ENCODE measurements at places on chromosomes 12 and 14.

- DNase-seq, result no peak
Observed at GRCh38 chr12:114476159-114476558, 70.2 kb upstream of the TBX5 start.

DNA sequence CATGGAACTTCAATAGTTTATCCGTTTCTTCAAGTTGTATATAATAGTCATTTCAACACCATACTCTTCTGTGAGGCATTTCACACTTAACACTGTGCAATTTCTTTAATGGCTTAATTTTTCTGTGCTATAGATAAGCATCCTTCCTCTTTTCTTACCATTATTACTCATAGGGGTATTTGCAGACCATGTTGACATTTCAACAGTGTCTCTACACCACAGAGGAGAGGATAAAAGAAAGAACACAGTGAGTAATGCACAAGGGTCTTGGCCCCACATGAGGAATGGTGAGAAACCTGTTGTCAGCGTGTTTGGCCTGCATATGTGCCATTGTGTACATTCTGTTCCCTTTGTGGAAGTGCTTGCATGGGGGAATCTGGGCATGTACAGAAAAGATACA is 421.5 kb upstream of the MDGA2 start:
- DNase-seq, result no peak

DNA sequence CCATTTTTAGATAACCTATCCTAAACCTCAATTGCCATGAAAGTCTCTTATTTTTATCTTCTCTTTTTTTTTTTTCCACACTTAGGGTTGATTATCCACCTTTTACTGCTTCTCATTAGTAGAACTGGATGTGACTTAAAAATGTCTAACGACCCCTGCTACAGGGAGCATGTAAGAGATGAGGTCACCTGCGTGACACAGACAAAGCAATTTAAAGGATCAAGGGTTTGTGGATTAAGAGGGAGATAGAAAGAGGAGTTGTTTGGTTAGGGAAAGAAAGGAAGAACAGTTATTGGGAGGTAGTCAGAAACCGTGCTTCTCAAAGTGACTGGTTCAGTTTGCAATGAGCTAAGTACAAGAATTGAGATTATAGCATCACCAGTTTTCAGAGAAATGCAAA is 239.1 kb downstream of the ALX1 start:
- no peak for DNase-seq

DNA sequence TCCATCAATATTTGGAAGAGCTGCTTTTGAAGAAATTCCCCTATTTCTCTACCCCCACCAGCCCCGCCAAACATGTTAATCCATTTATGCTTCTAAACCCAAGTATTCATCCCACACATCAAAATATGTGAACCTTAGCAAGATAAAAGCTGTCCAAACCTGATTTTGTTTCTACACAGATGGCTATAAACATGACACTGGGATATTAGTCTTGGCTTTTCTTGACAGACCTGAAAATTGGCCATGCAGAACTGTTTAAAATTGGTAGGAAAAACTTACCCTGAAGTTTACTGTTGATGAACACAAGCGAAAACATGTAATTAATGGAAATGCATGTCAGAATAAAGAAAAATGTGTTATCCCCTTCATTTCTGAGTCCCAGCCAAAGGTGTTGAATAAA is 370.0 kb downstream of the EGLN3 start:
- no peak for DNase-seq

- DNase-seq, result no peak
Observed at GRCh38 chr12:22275843-22276242, 58.7 kb downstream of the ST8SIA1 start.

DNA sequence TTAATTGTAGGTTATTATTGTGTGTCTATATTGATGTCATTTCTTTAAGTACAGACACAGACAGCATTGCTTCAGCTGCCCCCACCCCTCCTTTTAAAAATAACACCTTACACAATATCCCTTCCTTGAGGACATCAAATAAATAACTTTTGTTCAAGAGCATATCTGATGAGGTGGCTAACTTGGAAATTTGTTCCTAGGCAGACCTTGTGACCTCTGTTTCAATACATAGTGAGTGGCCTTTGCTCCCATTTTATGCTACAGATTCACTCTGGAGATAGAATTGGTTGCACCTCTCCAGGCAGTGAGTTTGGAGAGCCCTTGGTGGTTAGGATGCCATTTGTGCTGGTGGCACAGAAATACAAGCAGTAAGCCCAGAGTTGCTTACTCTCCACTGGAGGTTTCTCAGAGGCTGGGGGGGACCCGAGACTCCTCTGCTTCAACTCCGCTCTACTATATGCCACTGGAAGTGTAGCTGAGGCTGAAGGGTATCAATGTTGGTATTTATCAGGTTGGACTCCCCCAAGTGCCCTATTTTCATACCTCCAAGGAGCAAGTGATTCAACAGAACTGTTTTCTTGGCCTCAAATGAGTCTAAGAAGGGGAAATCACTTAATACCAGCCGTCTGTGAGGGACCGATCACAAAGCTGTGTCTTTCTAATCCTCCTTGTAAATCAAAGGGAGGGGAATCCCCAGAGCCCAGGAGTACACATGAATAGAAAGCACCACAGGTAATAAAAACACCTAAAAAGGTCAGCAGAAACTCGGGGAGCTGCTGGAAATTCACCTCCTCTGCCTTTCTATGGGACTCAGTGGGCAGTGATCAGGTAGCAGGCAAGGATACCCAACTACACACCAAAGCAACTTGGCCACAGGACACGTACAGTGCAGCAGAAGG is 463.1 kb downstream of the RAD51B start:
- DNase-seq, result no peak

DNA sequence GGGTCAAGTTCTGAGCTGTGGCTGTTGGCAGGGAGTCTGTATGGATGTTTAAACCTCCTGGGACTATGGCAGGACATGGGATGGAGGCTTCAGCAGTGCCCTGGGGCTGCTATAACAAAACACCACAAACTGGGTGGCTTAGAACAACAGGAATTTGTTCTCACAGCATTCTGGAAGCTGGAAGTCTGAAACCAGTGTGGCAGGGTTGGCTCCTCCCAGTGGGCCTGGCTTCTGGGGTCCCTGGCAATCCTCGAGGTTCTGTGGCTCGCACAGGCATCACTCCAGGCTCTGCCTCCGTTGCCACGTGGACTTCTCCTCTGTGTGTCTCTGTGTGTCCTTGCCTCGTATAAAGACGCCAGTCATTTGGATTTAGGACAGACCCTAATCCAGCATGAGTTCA is 39.9 kb downstream of the FZD10 start:
- DNase-seq, result no peak

GRCh38 chr12:51751661-51752060 is 96.9 kb downstream of the FIGNL2 start:
- DNase-seq, result no peak

DNA sequence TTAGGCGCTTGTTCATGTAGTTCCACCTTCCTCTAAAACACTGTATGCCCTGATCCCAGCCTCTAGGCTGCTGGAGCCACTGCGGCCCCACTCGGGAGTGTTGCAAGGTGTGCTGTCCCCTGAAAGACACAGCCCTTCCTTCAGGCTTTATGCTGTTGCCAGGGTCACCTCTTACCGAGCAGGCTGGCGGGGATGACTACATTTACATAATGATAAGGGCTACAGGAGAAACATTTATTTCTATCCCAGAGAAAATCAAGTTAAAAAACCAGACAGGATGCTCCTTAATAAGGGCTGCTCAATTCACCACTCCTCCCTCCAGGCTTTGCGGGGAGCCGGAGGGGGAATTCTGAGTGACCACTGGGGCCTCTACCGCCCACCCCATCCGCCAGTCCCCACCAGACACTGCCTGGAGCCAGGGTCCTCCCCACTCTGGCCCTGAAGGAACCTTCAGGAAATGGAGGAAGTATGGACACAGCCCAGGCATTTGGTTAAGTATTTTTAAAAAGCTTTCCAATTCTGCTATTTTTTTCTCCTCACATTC is 200.6 kb downstream of the TTC7B start:
- no peak for DNase-seq

GRCh38 chr14:65962952-65963351 is 523.2 kb upstream of the CCDC196 start:
- no peak for DNase-seq

GRCh38 chr14:102911991-102912761 is 10.3 kb upstream of the AMN start:
- no peak for DNase-seq

- no peak for DNase-seq
Observed at GRCh38 chr12:120940799-120941198, 36.6 kb upstream of the SPPL3 start.

GRCh38 chr12:737122-737739 is 15.1 kb upstream of the WNK1 start:
- DNase-seq, result no peak

Measured in cortex of kidney (tissue), 1 donor.